ENCODE measurements at places on chromosomes 6 and 20.
A peak's percentile ranks its signal among the peaks of the same experiment; 100 is the strongest.

DNA sequence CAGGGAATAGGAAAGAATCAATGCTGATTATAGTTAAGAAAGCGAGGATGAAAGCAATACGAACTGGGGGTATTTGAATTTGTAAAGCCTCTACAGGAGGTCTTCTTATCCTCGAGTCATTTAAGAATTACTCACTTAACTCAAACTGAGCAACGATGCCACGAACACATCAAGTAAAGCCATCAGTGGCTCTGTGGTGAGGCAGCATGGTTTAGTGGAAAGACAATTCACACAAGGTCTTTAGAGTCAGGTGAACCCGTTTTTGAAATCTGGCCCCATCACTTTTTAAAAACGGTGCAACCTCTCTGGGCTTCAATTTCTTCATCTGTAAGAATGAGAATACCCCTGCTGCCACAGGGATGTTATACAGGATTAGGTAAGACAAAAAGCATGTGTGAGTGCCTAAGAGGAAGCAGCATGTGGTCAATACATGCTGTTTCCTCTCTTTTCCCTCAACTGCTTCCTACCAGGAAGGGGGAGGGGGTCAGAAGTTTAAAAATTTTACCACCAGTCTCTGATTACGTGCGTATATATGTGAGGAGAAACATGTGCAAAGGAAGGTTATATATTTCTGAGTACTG, 162.0 kb downstream of the BTBD9 start:
- DNase-seq = no peak

GRCh38 chr6:154993026-154993425, 2.1 kb upstream of the TIAM2 start:
- no peak for DNase-seq

DNA sequence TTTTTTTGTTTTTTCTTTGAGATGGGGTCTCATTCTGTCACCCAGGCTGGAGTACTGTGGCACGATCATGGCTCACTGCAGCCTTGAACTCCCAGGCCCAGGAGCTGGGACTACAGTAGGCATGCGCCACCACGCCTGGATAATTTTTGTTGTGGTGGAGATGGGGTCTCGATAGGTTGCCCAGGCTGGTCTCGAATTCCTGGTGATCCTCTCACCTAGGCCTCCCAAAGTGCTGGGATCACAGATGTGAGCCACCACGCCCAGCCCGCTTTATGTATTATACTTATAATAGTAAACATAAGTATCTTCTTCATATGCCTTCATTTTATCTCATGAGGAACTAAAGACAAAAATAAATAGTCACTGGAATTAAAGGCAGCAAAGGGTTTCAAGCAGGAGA, 63.5 kb downstream of the GINS1 start:
- DNase-seq = no peak

GRCh38 chr20:9139106-9139833, 70.4 kb downstream of the PLCB4 start:
- DNase-seq = no peak

DNA sequence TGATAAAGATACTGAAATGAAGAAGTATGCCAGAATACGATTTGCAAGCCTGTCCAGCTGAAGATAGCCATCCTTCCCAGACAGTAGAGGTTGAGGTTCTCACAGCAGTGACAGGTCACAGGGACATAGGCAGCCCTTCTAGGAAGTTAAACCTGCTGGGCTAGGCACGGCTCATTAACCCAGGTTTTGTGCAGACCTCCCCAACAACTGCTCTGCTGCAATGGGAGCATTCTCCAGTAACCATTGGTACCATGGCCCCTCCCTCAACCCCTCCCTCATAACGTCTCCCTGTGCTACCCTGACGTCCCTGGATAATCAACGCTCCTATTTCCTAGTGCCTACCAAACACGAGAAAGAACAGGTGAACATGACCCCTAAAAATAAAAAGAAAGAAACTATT, 15.8 kb downstream of the ID4 start:
- DNase-seq = no peak

DNA sequence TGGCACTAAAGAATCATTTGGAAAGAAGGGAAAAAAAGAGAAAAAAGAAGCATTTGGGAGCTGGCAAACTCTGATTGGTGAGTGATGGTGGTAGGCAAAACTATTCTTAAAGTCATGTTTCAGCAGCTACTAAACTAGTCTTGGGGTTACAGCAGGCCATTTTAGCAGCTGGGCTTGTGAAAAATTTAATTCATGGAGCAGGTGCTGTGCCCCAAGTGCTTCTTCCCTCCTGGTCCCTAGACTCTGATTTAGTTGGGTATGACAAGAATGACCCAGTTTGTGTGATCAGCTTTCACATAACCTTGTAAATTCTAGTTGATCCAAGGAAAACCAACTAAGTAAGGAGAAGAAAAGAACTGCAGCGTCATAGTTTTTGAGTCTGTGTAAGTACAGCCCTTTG, 1.1 kb upstream of the ASIP start:
- no peak for DNase-seq

- DNase-seq = no peak
These were observed 33.6 kb upstream of the HSF2 start for GRCh38 chr6:122365775-122366403.

GRCh38 chr20:47066484-47067270, 172.0 kb downstream of the EYA2 start:
- no peak for DNase-seq

GRCh38 chr6:12957321-12958051, 240.9 kb downstream of the PHACTR1 start:
- DNase-seq = no peak

DNA sequence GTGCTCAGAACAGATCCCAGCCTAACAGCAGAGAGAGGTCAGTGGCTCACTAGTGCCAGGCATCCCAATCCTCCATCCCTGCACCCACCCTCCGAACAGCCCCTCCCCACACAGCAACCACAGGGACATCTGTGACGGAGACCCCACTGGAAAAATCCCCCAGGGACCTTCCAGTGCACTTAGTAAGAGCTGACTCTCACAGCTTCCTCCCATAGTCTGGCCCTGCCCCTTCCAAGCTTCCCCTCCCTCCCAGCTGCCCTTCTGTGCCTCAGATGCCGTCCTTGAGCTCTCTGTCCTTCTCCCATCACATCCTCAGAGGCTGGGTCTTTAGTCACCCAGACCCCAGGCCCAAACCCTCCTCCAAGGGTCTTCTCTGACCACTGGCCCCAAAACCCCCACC, 9.7 kb upstream of the THBS2 start:
- DNase-seq = no peak

GRCh38 chr20:64049060-64049877, at the start of gene SOX18:
TSS of gene SOX18 (minus strand) at chr20:64049639. CDS start at chr20:64049516, 123 bp downstream.
- no peak for DNase-seq

GRCh38 chr6:31940256-31940664, 5.6 kb upstream of the CFB start:
- no peak for DNase-seq

DNA sequence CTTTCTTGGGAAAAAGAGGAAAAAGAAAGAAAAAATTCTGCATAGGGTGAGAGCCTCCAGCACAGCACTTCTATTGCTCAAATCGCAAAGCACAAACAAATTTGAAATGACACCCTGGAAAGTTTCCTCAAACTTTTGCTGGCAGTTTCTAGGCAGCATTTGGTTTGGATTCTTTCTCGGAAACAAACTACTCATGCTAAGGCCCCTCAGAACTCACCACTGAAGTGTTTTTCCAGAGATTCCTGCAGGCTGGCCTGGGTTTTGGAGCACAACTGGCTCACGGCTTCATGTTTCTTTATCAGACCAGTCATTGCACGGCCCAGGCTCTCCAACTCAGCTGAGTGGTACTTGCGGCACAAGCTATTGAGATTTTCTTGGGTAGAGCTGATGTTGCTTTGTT, 237.8 kb downstream of the SYNE1 start:
- DNase-seq = no peak

DNA sequence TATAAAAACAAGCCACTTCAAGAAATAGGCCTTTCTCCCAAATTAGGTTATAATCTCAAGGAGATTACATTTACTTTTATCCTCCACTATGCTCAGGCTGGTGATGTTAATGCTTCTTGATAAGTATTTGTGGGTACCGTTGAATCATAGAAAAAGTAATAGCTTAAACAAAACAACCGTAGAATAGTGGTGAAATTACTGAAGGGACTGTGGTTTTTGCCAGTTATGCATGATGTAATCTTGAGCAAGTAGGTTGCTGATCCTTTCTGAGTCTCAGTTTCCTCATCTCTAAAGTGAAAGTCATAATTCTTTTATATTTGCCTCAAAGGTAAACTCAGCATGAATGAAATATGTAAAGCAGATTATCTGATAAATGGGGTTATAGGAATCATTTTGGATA, 187.3 kb upstream of the JAG1 start:
- DNase-seq = no peak

DNA sequence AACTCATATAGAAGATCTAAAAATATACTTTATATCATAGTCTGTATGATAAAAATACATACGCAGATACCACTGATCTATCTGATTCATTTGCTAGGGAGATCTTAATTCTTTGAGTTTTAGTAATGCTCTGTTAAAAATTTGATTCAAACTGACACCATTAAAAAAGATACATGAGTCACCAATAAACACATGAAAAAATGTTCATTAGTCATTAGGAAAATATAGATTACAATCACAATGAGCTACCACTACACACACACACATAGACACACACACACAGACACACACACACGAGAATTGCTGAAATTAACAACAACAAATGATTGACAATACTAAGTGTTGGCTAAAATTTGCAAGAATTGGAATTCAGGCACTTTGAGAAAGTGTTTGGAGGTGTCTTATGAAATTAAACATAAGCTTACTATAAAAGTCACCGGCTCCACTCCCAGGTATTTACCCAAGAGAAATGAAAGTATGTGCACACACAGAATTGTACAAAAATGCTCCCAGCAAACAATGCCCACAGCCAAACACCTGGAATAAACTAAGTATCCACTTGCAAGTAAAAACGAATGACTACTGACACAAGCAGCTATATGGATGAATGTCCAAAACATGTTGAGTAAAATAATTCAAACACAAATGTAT, 117.7 kb upstream of the GGTLC1 start:
- no peak for DNase-seq

GRCh38 chr6:122778302-122778701, 1.2 kb upstream of the FABP7 start:
- no peak for DNase-seq

DNA sequence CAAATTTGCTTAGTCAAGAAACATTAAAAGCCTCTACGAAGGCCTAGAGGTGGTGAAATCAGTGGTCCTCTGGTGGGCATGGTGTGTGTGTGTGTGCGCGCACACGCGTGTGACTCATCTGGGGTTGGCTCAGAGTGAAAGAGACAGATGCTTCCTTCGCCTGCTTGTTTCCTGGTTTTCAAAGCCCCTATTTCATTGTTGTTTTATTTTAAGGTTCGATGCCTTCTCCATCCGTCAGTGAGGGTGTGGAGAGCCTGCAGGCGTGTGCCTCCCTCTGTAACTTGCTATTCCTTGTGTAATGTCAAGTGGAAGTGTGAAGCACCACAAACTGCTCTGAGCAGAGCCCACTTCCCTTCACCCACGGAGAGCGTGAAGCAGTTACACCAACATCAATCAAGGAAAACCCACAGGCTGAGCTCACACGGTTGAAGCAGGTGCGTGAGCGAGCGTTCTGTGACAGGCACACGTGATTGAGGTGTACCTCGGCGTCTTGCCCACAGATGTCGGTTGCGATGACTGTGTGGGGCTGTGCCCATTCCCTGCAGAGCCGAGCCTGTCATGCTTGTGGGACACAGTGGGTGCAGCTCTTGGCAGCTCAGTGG, 233.9 kb downstream of the PRL start:
- DNase-seq = peak; percentile 29

DNA sequence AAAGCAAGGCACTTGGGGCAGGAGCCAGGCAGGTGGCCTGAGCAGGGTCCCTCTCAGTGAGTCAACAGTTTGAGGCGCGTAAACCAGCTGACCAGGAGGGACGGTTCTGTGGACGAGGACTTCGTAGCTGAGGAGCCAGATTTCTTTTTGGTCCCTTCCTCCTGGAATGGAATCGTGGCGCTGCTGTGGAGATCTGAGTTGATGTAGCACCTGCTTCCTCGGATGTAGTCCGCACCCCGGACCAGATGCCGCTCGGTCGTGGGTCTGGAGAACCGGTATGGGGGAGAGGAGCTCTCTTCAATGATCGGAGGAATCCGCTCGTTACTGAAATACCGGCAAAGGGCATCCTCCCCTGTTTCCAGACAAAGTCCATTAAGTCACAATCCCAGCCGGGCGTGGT, 49.7 kb upstream of the IPCEF1 start:
- no peak for DNase-seq

DNA sequence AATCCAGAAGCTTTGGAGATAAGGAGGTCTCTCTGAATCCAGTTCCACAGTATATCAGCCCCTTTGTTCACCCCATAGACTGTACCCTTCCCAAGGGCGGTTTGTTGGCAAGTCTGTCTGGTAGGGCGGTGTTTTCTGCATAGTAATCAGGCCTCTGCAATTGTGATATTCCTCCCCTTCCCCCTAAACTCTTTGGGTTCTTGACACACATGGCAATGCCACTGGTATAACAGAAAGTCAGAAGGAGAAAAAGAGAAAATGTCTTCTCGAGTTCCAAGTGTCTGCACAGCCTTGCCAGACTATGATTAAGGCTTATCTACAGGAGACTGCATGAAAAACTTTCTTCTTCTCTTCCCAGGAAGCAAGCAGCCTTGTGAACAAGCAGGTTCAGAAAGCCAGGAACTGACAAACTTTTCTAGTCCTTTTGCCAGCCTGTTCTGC, 45.6 kb downstream of the FOXO3 start:
- DNase-seq = no peak

DNA sequence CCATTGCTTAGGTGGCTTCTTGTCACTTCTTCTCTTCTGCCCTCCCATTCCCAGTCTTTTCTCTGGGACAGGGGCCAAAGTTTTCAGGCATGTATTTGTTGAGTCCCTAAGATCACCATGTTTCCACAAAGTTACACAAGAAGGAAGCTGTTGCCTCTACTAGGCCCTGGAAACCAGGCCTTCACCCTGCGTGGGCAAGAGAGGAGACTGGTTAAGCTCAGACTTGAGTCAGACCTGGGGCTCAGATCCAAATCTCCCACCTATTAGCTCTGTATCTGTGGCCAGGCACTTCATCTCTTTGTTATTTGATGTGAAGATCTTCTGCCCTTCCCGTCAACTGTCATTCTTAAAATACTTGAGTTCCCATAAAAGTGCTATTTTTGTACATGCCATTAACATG, 154.6 kb downstream of the SASH1 start:
- no peak for DNase-seq

- no peak for DNase-seq
These were observed 21.1 kb downstream of the SESN1 start for GRCh38 chr6:109073344-109074132.

DNA sequence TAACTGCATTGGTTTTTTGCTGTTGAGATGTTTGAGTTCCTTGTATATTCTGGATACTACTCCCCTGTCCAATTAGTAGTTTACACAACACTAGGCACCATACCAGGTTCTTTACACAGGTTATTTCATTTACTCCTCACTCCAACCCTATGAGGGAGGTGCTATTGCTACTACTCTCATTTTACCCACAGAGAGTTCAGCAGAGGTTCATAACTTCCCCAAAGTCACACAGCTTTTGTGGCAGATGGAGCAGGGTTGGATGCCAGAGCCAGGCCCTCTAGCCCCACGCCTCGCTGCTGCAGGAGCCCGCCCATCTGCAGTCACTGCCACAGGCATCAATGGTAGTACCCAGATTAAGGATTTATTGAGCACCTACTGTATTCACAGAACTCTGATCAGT, 61.7 kb upstream of the MAP3K4 start:
- no peak for DNase-seq

GRCh38 chr20:58526411-58526810, 11.2 kb upstream of the APCDD1L start:
- no peak for DNase-seq

GRCh38 chr6:113591896-113592827, 265.0 kb upstream of the MARCKS start:
- no peak for DNase-seq

Measured in activated CD4-positive, alpha-beta T cell treated with anti-CD3 and anti-CD28 coated beads for 1 hour (primary cell).